CD8-positive, alpha-beta memory T cell (primary cell): ENCODE measurements at places on chromosomes 6 and 20. TPM values are rescaled to one million over a fixed set of nuclear protein-coding genes. Genes with fewer than 3 reads are reported as not detected.

Gene SNAI1
- 0.42 TPM for total RNA-seq

Gene BAK1
- total RNA-seq, result 48.5 TPM

Gene TRIM15
- total RNA-seq, result not detected

Gene DEFB124
- total RNA-seq, result not detected

Gene SOBP
- total RNA-seq, result 1.0 TPM

Gene PRPF6
- total RNA-seq, result 78.3 TPM

Gene ME1
- total RNA-seq, result 0.42 TPM

Gene ENPP5
- 0.48 TPM for total RNA-seq

Gene EFCAB8
- total RNA-seq, result 0.69 TPM

Gene FYN
- total RNA-seq, result 491 TPM

Gene HLA-F
- 242 TPM for total RNA-seq

Gene RHAG
- total RNA-seq, result not detected

Gene BTBD3
- 0.80 TPM for total RNA-seq

Gene NT5DC1
- 46.3 TPM for total RNA-seq

Gene OR2J3
- not detected for total RNA-seq
